ENCODE measurements at places on chromosomes 16 and 17.

GRCh38 chr16:81307770-81308169 is 7.0 kb upstream of the GAN start:
- H3K27me3 ChIP-seq: no peaks in the 10 kb centered on the region
- no peaks in the 10 kb centered on the region for H3K36me3 ChIP-seq
- no peak overlapping the region for H3K27ac ChIP-seq

- DNase-seq: no peak
- H3K4me3 ChIP-seq: no peak overlapping the region
- peak overlapping the region; percentile 61 for H3K27ac ChIP-seq
- H3K36me3 ChIP-seq: peaks cover 28% of the 10 kb centered on the region
Measured at GRCh38 chr17:40157973-40158372, 17.6 kb downstream of the CASC3 start.

DNA sequence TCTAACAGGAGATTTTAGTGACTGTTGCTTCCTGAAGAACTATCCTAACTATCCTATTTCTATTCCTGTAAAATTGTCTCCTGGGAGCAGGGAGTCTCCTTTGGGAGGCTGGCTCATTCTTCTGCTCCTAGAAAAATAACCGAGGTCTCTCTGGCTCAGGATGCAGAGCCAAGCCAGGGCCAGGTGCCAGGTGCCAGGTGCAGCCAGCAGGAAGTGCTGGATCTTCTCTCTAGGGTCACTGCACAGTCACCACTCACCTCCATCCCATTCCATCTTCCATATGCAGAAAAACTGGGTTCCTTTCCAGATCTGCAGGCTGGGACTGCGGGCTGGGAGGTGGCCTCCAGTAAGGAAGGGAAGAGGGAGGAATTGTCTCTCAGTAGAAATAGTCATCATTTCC is 3.8 kb upstream of the TMC7 start:
- H3K27ac ChIP-seq: no peak overlapping the region
- no peak for DNase-seq
- H3K27me3 ChIP-seq: peaks cover 2% of the 10 kb centered on the region
- no peak overlapping the region for H3K4me3 ChIP-seq

- no peak overlapping the region for H3K4me3 ChIP-seq
- no peak overlapping the region for H3K27ac ChIP-seq
- DNase-seq: no peak
- no peaks in the 10 kb centered on the region for H3K36me3 ChIP-seq
- H3K27me3 ChIP-seq: peaks cover 11% of the 10 kb centered on the region
- peaks cover 2% of the 10 kb centered on the region for H3K4me1 ChIP-seq
Measured at GRCh38 chr16:66850115-66850815, 6.1 kb downstream of the CA7 start.

GRCh38 chr16:81650982-81651562 is 128.0 kb upstream of the PLCG2 start:
- peaks cover 12% of the 10 kb centered on the region for H3K27me3 ChIP-seq
- H3K36me3 ChIP-seq: peaks cover 16% of the 10 kb centered on the region
- no peak overlapping the region for H3K4me3 ChIP-seq
- H3K27ac ChIP-seq: no peak overlapping the region

GRCh38 chr16:51222016-51222415 is 70.9 kb upstream of the SALL1 start:
- no peaks in the 10 kb centered on the region for H3K36me3 ChIP-seq
- H3K27me3 ChIP-seq: no peaks in the 10 kb centered on the region
- no peaks in the 10 kb centered on the region for H3K4me1 ChIP-seq
- no peak overlapping the region for H3K4me3 ChIP-seq
- DNase-seq: no peak
- no peak overlapping the region for H3K27ac ChIP-seq

GRCh38 chr16:67598527-67598926 is 36.2 kb downstream of the CTCF start:
- no peak overlapping the region for H3K27ac ChIP-seq
- no peaks in the 10 kb centered on the region for H3K36me3 ChIP-seq
- DNase-seq: no peak

DNA sequence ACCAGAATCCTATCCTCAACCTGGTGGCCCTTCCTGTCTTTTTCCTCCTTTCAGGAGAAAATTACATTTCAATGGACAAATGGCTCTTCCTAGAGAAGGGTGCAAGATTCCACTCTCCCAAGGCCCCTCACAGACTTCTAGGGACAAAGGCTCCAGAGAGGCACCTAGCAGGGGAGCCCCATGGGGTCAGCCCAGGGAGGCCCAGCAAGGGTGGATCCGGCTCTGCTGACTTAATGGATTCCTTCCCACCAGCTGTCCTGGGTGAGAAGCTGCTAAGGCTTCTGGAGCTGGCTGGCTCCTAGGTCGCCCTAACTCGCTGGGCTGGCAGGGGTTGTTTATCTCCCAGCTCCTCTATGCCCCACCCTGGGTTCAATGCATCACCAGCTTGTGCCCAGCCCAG is 152.4 kb downstream of the ZNF423 start:
- no peak for DNase-seq
- no peak overlapping the region for H3K4me3 ChIP-seq
- H3K36me3 ChIP-seq: peaks cover 7% of the 10 kb centered on the region
- no peaks in the 10 kb centered on the region for H3K27me3 ChIP-seq
- H3K4me1 ChIP-seq: peaks cover 33% of the 10 kb centered on the region
- H3K27ac ChIP-seq: no peak overlapping the region

GRCh38 chr17:73356561-73357170 is 44.9 kb upstream of the CDC42EP4 start:
- no peak overlapping the region for H3K27ac ChIP-seq
- no peak overlapping the region for H3K4me3 ChIP-seq
- H3K4me1 ChIP-seq: peaks cover 19% of the 10 kb centered on the region
- DNase-seq: no peak
- no peaks in the 10 kb centered on the region for H3K36me3 ChIP-seq
- peaks cover 2% of the 10 kb centered on the region for H3K27me3 ChIP-seq

GRCh38 chr16:5027086-5027485 is 6.6 kb downstream of the NAGPA start:
- H3K27me3 ChIP-seq: peaks cover 8% of the 10 kb centered on the region
- H3K36me3 ChIP-seq: peaks cover 3% of the 10 kb centered on the region
- H3K4me3 ChIP-seq: no peak overlapping the region
- H3K4me1 ChIP-seq: no peaks in the 10 kb centered on the region
- H3K27ac ChIP-seq: no peak overlapping the region
- DNase-seq: no peak

- H3K27me3 ChIP-seq: peaks cover 5% of the 10 kb centered on the region
- no peak overlapping the region for H3K27ac ChIP-seq
- peaks cover 8% of the 10 kb centered on the region for H3K36me3 ChIP-seq
- peaks cover 12% of the 10 kb centered on the region for H3K4me1 ChIP-seq
- no peak for DNase-seq
- H3K4me3 ChIP-seq: no peak overlapping the region
Measured at GRCh38 chr16:27700304-27700995, 150.5 kb downstream of the KATNIP start.

- H3K27me3 ChIP-seq: no peaks in the 10 kb centered on the region
- H3K4me1 ChIP-seq: peaks cover 10% of the 10 kb centered on the region
- no peak for DNase-seq
Measured at GRCh38 chr17:2792366-2793169, 3.7 kb upstream of the RAP1GAP2 start.

- H3K27ac ChIP-seq: no peak overlapping the region
- H3K4me3 ChIP-seq: no peak overlapping the region
- peaks cover 23% of the 10 kb centered on the region for H3K4me1 ChIP-seq
- DNase-seq: no peak
- no peaks in the 10 kb centered on the region for H3K27me3 ChIP-seq
- no peaks in the 10 kb centered on the region for H3K36me3 ChIP-seq
Measured at GRCh38 chr17:33847900-33848299, 407.2 kb upstream of the CCL2 start.

GRCh38 chr17:82848022-82848592 is 8.3 kb upstream of the ZNF750 start:
- peaks cover 9% of the 10 kb centered on the region for H3K27me3 ChIP-seq
- DNase-seq: no peak
- no peak overlapping the region for H3K27ac ChIP-seq
- no peak overlapping the region for H3K4me3 ChIP-seq

- no peak overlapping the region for H3K27ac ChIP-seq
- peaks cover 2% of the 10 kb centered on the region for H3K27me3 ChIP-seq
- peaks cover 26% of the 10 kb centered on the region for H3K4me1 ChIP-seq
- H3K4me3 ChIP-seq: peak overlapping the region; percentile 56
- H3K36me3 ChIP-seq: peaks cover 35% of the 10 kb centered on the region
Measured at GRCh38 chr16:19856120-19856519, 28.5 kb downstream of the GPRC5B start.

DNA sequence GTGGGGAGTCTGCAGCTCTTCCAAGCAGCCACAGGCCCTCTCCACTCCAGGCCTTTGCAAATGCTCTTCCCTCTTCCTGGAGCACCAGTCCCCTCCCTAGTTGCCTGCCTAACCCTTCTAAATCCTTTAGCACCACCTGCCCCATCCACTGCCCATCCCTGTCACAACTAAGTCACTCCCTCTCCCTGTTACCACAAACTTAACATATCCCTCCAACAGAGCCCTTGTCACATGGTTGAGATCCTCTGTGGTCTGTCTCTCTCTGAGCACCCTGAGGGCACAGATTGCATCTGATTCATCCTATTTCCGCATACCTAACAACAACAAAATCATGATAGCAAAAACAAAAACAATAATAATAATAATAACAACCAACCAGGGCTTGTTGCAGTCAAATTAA is 11.0 kb upstream of the BEAN1 start:
- peak overlapping the region; percentile 65 for H3K4me3 ChIP-seq
- peaks cover 9% of the 10 kb centered on the region for H3K27me3 ChIP-seq
- H3K4me1 ChIP-seq: no peaks in the 10 kb centered on the region
- peak overlapping the region; percentile 32 for H3K27ac ChIP-seq

GRCh38 chr16:87550495-87550961 is 51.8 kb upstream of the JPH3 start:
- peaks cover 9% of the 10 kb centered on the region for H3K4me1 ChIP-seq
- peaks cover 8% of the 10 kb centered on the region for H3K36me3 ChIP-seq
- peak; percentile 69 for DNase-seq

GRCh38 chr17:81251709-81252301 is 12.7 kb downstream of the NDUFAF8 start:
- no peak for DNase-seq
- no peak overlapping the region for H3K27ac ChIP-seq
- H3K4me3 ChIP-seq: no peak overlapping the region
- peaks cover 10% of the 10 kb centered on the region for H3K27me3 ChIP-seq
- H3K4me1 ChIP-seq: peaks cover 6% of the 10 kb centered on the region

DNA sequence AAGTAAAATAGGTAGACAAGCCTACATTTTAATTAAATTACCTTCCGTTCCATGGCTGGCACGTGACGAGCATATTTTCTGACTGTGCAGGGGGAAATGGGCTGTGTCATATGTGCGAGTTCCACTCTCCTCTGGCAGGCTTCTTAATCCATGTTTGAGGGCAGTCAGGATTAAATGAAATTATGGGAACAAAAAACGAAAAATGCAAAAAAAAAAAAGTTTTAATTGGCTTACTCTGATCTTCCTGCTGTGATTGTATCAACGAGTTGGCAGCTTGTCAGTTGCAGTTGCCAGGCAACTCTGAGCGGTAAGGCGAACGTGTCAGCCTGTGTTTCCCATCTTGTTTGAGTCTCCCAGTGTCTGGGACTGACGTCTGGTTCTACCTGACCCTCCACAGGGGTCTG is 302.9 kb upstream of the XYLT1 start:
- peaks cover 4% of the 10 kb centered on the region for H3K27me3 ChIP-seq

GRCh38 chr17:40559954-40560591 is 5.2 kb downstream of the CCR7 start:
- peaks cover 5% of the 10 kb centered on the region for H3K36me3 ChIP-seq
- peak; percentile 94 for DNase-seq
- H3K4me3 ChIP-seq: no peak overlapping the region

- H3K27me3 ChIP-seq: peaks cover 1% of the 10 kb centered on the region
- H3K36me3 ChIP-seq: no peaks in the 10 kb centered on the region
- no peak overlapping the region for H3K4me3 ChIP-seq
Measured at GRCh38 chr17:8995711-8996110, 25.6 kb upstream of the NTN1 start.

- no peak overlapping the region for H3K27ac ChIP-seq
- no peak for DNase-seq
- H3K27me3 ChIP-seq: peaks cover 4% of the 10 kb centered on the region
- no peaks in the 10 kb centered on the region for H3K36me3 ChIP-seq
- H3K4me3 ChIP-seq: no peak overlapping the region
- H3K4me1 ChIP-seq: peaks cover 5% of the 10 kb centered on the region
Measured at GRCh38 chr17:74309902-74310301, 16.1 kb upstream of the KIF19 start.

GRCh38 chr17:17377071-17377967 is 74.1 kb downstream of the NT5M start:
- no peak overlapping the region for H3K4me3 ChIP-seq
- H3K27ac ChIP-seq: no peak overlapping the region
- no peaks in the 10 kb centered on the region for H3K36me3 ChIP-seq
- no peak for DNase-seq
- H3K27me3 ChIP-seq: peaks cover 9% of the 10 kb centered on the region

GRCh38 chr17:72657467-72658317 is 434.8 kb downstream of the SLC39A11 start:
- no peak overlapping the region for H3K4me3 ChIP-seq
- peaks cover 5% of the 10 kb centered on the region for H3K4me1 ChIP-seq
- H3K27me3 ChIP-seq: no peaks in the 10 kb centered on the region
- no peak for DNase-seq

- H3K27me3 ChIP-seq: no peaks in the 10 kb centered on the region
- DNase-seq: no peak
- no peaks in the 10 kb centered on the region for H3K36me3 ChIP-seq
- no peak overlapping the region for H3K4me3 ChIP-seq
- no peaks in the 10 kb centered on the region for H3K4me1 ChIP-seq
Measured at GRCh38 chr16:14473488-14473887, 156.6 kb downstream of the PARN start.

Measured in endothelial cell (in vitro differentiated cells).